Effector memory CD4-positive, alpha-beta T cell (primary cell): ENCODE measurements at places on chromosomes 2 and 18.

- DNase-seq: no peak
Observed at GRCh38 chr2:191646163-191646902, 31.6 kb upstream of the NABP1 start.

DNA sequence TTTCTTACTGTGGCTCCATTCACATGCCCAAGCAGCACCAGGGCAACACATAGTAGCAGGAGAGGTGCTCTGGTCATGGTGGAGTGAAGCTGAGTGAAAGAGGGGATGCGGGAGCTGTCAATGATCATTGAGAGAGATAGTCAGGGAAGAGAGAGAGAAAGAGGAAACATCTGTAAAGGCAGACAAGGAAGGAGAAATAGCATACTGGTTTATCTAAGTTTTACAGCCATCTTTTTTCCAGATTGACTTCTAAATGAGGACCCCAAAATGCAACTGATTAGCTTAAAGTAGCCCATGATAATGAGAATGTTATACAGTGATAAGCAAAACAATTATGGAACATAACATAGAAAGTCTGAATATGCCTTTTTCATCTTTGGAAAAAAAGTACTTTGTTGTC lies at the start of gene C2orf66:
TSS of gene C2orf66 (minus strand) at position 96 of the 400 bp plus-strand sequence. CDS start at position 77, 19 bp downstream.
- DNase-seq: no peak

DNA sequence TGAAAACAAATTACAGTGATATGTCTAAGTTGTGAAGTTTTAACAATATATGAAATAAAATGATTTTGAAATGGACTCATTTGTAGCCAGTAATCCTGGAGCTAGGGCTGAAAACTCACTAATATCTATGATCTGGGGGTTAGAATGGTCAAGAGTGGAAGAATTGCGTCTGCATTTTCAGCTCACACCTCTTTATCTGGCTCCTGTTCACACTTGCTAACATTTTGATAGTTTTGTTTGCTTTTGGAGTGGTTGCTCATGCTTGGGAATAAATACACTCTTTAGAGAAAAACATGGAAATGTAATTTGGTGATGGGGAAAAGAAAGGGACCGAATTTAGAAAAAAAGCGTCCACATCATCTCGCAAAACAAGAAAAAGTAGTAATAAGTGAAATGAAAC lies 30.7 kb downstream of the UBE2F start:
- DNase-seq: no peak

GRCh38 chr2:27074738-27075565 lies 3.5 kb upstream of the EMILIN1 start:
- peak; percentile 26 for DNase-seq

GRCh38 chr18:48861181-48861708 lies 89.5 kb downstream of the SMAD7 start:
- no peak for DNase-seq

- DNase-seq: no peak
Observed at GRCh38 chr2:147836099-147836498, 8.7 kb upstream of the ACVR2A start.

GRCh38 chr2:136727973-136728699 lies 37.2 kb upstream of the THSD7B start:
- no peak for DNase-seq

- no peak for DNase-seq
Observed at GRCh38 chr2:85761-86160, 39.5 kb upstream of the FAM110C start.

DNA sequence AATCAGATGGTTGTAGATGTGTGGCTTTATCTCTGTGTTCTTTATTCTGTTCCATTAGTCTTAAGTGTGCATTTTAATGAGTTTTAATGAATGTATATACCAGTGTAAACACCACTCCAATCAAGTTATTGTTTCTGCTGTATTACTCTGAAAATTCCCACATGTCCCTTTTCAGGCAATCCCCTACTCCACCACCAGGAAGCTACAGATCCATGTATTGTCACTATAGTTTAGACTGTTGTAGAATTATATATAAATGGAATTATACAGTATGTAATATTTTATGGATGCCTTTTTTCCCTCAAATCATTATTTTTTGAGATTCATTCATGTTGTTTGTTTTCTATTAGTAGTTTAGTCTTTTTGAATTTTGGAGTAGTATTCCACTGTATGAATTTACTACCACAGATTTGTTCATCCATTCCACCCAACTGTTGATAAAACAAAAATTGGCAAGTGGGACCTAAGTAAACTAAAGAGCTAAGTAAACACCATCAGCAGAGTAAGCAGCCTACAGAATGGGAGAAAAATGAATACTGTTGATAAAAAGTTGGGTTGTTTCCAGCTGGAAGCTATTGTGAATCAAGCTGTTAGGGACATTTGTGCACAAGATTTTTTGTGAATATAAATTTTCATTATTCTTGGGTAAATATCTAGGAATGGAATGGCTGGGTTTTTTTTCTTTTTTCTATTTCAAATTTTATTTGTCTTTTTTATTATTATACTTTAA lies 262.0 kb downstream of the CAMKMT start:
- no peak for DNase-seq

GRCh38 chr2:56590611-56591010 lies 406.8 kb downstream of the CCDC85A start:
- no peak for DNase-seq

DNA sequence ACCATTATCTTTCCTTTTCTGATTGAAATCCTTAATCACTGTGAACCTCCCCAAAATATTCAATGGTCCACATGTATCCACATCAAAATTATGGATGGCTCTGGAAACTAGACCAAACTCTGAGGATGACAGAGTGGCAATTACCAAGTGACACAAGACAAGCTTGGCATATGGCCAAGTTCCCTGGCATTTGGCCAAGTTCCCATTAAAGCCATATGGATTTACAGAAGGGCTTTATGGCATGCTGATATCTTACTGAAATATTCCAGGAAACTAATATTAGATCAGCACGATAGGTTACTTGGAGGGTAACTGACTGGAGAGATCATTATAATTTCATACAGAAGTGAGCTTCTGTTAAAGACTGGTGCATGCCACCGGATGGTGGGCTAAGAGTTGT lies 21.9 kb upstream of the CERS6 start:
- DNase-seq: no peak
